ENCODE measurements at places on chromosomes 1 and 21.

GRCh38 chr1:168637350-168637991 is 61.1 kb downstream of the XCL1 start:
- DNase-seq: no peak

DNA sequence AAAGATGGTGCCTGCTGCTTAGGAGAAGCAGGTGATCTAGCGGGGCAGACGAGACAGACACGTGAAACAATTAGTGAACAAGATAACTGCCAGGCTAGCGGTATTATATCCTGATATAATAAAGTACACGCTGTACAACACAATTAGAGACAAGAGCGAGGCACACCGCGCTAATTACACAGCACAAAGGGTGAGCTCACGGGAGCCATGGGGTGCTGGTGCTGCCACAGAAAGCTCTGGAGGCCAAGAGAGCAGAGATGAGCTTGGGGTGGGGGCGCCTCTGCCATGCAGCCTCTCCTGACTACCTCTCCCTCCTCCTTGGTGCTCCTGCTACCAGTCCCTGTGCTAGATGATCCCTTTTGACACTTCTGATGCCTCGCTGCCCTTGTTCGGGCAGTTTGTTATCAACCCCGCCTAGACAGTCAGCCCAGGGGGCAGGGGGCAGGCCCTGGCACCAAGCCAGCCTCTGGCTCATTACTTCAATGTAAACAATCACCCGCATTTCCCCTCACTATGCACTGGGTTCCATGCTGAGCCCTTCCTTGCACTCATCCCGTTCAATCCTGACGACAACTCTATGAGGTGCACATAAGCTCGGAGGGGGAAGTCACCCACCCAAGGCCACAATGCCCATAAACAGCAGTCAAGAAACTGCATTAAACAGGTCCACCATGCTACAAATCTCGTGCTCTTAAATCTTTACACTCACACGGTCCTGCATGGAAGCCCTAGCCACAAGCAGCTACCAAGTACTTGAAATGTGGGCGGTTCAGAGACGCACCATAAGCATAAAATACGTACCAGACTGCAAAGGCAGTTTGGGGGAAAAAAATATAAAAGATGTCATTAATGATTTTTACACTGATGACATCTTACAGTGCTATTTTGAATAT is 103.0 kb downstream of the SSBP3 start:
- no peak for DNase-seq

- no peak for DNase-seq
These were observed 7.5 kb downstream of the GSTM3 start for GRCh38 chr1:109733236-109733870.

DNA sequence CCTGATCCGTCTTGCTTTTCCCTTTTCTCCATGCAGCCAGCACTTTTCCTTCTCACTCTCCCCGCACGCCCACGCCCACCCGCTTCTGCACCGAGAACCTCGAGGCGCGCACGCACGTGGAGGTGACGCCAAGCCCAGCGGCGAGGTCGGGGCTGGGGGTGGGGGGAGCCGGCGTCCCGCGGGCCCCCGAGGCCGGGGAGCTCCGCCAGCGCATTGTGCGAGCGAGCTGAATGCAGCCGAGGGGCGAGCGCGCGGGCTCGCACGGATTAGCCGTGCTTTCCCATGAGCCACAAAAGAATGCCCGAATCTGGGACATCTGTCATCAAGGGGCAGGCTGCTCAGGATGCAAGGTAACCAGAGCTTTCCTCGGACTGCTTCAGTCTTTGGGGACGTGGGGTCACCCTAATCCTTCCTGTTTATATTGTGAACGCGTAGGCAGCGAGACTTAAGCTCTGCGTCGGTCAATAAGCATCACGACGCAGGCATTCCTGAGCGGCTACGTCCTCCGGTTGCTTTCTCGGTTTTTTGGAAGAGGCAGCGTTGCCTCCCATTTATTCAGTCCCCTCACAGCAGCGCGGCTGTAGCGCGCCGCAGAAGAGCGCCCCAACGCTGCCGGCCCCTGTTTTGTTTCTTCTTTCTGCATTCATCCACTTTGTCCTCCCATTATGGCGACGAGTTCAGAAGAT is 67.3 kb upstream of the AKT3 start:
- peak; percentile 35 for DNase-seq

GRCh38 chr1:60875138-60875537 is 207.2 kb upstream of the NFIA start:
- no peak for DNase-seq

GRCh38 chr1:26158908-26159742 is at the start of gene FAM110D:
Gene FAM110D, plus strand, starts transcription at chr1:26159079. Its CDS starts 2,213 bp downstream, at chr1:26161292.
- DNase-seq: no peak

GRCh38 chr1:214997685-214998084 is 84.9 kb upstream of the KCNK2 start:
- no peak for DNase-seq

DNA sequence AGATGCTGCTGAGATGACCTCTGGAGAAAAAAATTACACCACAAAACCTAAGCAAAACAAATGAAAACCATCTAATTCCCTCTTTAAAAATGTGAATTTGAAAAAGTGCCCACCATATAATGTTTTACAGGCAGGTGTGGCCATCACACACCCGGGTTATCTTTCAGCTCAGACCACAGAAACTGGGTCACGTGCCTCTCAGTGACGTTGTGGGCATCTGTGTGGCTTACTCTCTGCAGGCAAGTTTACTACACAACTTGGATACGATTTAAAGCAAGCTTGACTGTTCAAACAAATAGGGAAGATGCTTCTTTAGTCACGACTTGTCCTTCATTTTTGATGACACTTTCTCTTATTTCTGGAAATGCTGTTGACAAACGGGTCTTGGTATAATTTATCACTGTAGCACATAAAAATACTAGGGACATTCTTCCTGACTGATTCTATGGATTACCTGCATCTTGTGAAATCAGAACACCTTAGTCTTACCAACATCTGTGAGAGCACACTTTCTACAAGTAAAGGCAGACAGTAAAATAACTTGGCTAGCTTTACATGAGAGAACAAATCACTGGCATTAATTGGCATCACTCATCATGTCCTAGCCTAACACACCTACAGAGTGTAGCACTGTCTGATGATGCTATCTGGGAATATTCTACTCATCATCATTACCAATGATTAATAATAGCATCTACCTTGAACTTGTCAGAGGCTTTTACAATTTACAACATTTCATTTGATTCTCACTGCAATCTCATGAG is 89.3 kb upstream of the EDEM3 start:
- no peak for DNase-seq

GRCh38 chr1:153100245-153100644 is 5.9 kb upstream of the SPRR2E start:
- DNase-seq: no peak

GRCh38 chr1:151585622-151586021 is 26.2 kb upstream of the SNX27 start:
- DNase-seq: no peak

- no peak for DNase-seq
These were observed 70.7 kb downstream of the COL24A1 start for GRCh38 chr1:86085741-86086409.

DNA sequence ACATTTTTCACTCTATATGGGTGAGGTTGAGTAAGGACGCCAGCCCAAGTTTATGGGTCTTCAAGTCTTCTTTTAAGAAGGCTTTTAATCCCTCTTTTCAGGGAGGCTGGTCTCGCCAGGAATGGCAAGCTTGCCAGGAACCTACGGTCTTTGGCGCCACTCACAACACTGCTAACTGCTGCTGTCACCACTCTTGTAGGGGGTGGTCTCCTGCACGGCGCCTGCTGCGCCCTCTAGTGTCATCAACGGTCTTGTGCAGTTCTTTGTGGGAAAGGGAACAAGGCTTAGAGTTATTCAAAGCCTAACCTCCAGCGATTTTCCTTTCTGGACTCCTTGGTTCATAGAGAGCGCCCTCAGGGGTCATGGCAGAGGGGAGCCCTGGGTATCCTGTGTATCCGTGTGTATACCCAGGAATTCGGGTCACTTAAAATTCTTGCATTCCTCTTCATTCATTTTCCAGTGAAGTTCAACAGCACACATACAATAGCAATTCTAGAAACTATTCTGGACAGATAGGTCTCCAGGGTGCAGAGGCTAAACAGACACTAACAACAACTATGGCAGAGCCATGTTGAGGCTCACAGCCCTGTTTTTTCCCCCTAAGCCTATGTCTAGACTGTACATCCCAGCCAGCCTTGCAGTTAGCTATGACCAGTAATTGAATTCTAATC is 392.8 kb upstream of the CAMK1G start:
- no peak for DNase-seq

GRCh38 chr1:165629848-165630628 is 996 bp upstream of the MGST3 start:
- no peak for DNase-seq

- DNase-seq: no peak
These were observed 39.4 kb downstream of the PAFAH2 start for GRCh38 chr1:25958465-25958864.

- DNase-seq: no peak
These were observed 642.8 kb downstream of the KCNT2 start for GRCh38 chr1:195965475-195965874.

GRCh38 chr1:32757213-32757895 is 54.8 kb upstream of the SYNC start:
- DNase-seq: no peak

DNA sequence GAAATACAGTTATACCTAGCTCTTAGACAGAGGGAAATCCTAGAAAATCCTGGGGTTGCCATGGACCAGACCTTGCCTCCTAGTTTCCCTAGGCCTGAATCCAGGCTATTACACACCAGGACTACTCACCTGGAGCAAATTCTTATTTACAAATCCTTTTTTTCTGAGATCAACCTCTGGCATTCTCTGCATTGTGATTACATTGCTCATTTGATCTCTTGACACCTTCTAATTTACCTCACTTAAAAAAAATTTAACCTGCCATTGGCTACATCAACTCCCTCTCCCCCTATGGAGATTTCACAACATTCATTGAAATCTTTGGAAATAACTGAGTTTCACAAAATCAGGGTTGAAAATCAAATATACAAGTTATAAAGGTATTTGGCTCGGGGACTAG is 2.9 kb upstream of the C1orf105 start:
- DNase-seq: no peak

DNA sequence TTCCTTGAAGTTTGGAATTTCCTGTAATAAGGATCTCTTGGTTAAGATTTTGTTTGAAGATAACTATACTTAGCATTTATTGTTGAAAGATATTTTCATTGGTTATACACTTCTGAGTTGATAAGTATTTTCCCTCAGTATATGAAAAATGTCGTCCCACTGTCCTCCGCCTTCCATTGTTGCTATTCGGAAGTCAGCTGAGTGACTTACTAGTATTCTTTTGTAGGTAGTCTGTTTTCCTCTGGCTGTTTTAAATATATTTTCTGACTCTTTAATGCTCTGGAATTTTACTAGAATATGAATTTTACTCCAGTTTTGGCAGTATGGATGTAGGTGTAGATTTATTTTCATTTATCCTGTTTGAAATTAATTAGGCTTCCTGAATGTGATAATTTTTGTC is 498.7 kb upstream of the NFIA start:
- no peak for DNase-seq

GRCh38 chr1:17011092-17011438 is 663 bp downstream of the ATP13A2 start:
- DNase-seq: no peak

DNA sequence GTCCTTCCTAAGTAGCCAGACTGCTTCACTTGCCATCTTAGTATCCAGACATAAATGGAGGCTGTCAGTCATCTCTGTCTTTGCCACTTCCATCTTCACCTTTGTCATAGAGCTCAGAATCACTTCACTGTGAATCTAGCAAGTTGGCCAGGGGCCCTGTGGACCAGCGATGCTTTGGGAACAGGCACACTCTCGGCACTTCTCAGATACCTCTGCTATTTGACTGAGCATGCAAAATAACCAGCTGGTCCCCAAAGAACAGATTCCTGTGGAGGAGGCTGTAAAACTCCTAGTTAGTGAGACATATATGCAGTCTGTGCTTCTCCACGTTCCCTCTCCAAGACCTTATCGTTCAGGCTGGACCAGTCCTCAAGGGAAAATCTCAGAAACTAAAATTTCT is 76.8 kb upstream of the COA6 start:
- no peak for DNase-seq

- no peak for DNase-seq
These were observed 2.1 kb upstream of the IPO9 start for GRCh38 chr1:201826830-201827229.

DNA sequence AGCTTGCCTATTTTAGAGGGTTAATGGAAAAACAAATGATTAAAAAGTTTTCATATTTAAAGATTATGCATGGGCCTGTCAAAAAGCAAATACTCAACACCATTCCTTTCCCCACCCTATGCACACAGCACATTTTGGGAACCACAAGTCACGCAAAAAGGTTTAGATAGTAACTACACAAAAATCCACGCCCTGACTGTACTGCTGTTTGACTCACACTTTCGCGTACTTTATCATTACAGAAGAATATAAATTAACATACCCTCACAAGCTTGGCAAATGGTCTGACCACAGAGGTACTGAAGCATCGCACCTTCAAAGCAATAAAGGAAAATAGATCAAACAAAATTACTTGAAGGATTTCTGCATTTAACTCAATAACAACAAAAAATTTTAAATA is 1.4 kb downstream of the ATP5PO start:
- DNase-seq: no peak

DNA sequence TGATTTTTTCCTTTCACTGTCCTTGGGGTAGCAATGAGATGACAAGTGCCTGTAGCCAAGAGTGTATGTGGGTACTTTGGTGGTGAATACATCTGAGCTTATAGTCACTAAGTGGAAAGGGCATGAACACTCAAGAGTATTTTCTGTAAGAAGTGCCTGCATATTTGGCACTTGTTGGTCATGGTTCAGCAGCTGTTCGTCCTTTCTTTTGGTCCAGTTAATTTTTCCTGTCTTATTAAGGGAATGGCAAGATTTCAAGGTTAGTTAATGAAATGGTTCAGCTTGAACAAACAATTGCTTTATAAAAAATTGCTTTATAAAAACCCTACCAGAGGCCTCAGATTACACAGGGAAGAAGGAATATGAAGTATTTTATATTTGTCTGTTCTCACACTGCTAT is 48.6 kb upstream of the GPR52 start:
- DNase-seq: no peak

DNA sequence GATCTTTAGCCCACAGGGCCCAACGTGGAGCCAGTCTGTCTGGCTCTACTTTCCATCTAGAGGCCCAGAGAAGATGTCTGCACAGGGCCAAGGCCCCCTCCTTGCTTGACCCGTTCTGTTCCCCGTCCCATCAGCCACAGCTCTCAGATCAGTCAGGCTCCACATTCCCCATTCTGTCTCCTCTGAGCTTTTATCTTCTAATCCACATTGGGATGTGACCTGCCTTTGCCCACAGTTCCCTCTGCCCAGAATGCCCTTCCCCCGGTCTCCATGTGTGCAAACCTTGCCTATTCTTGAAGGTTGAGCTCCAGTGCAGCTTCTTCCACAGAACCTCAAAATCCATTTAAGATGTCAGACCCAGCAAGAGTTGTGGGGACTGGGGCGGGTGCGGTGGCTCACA is 53.3 kb upstream of the WASF2 start:
- no peak for DNase-seq

GRCh38 chr1:192807211-192808162 is 1.4 kb upstream of the RGS2 start:
- no peak for DNase-seq
